Smooth muscle cell of the pulmonary artery (primary cell): ENCODE measurements at places on chromosomes 7 and 10. TPM values are rescaled to one million over a fixed set of nuclear protein-coding genes. Genes with fewer than 3 reads are reported as not detected.

The ADAM12 gene
- total RNA-seq = 77.9 and 120 TPM in 2 replicates

The HTRA1 gene
- total RNA-seq = 591 and 835 TPM in 2 replicates

The TUBAL3 gene
- total RNA-seq = not detected in 2 replicates

The TMEM236 gene
- under 0.01 and 0.07 TPM in 2 replicates for total RNA-seq

The MBL2 gene
- total RNA-seq = not detected in 2 replicates

The GALNT17 gene
- 0.13 TPM in 1 of 2 replicates, not detected in the other for total RNA-seq

The C10orf105 gene
- total RNA-seq = under 0.01 TPM in 1 of 2 replicates, not detected in the other

The OR6V1 gene
- total RNA-seq = not detected in 2 replicates

The NPC1L1 gene
- 0.07 and 0.13 TPM in 2 replicates for total RNA-seq

The SKAP2 gene
- 8.2 and 19.0 TPM in 2 replicates for total RNA-seq
